Activated T-cell treated with anti-CD3 and anti-CD28 coated beads for 4 hours (primary cell): ENCODE measurements at places on chromosomes 6 and 20.

DNA sequence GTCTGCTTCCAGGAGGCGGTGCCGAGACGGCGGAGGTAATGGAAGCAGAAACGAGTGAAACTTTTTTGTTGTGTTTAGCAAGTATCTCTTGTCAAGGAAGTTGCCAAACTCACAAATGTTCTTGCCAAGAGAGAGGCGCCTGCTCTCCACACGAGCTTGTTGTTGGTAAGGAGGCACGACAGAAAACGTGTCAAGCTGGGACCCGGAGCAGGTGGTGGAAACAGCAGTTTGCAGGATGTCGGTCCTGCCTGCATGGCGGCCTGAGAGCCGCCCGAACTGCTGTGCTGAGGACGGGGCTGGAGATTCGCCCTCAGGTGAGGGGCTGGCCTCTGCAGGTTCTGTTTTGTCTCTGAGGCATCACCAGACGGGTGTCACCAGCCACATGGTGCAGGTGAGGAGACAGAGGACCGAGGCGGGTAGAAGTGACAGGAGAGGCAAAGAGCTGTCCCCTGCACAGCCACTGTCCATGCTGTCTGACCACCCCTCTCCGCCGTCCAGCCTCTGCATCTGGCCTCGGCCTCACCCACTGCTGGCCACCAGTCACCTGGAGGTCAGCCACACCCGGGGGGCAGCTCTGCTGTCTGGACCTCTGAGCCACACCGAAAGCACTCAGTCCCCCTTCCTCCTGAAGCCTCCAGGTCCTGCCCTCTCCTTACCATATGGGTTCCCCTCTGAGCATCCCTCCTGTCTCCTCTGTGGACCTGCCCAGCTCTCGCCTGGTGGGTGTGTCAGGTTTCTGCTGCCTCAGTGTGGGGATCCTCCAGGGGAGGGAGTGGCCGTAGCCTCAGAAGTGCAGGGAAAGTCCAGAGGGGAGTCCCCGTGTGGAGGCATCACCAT lies 261.5 kb downstream of the TAF4 start:
- DNase-seq = no peak

- DNase-seq = no peak
Measured at GRCh38 chr20:44666066-44666465, 14.6 kb upstream of the ADA start.

DNA sequence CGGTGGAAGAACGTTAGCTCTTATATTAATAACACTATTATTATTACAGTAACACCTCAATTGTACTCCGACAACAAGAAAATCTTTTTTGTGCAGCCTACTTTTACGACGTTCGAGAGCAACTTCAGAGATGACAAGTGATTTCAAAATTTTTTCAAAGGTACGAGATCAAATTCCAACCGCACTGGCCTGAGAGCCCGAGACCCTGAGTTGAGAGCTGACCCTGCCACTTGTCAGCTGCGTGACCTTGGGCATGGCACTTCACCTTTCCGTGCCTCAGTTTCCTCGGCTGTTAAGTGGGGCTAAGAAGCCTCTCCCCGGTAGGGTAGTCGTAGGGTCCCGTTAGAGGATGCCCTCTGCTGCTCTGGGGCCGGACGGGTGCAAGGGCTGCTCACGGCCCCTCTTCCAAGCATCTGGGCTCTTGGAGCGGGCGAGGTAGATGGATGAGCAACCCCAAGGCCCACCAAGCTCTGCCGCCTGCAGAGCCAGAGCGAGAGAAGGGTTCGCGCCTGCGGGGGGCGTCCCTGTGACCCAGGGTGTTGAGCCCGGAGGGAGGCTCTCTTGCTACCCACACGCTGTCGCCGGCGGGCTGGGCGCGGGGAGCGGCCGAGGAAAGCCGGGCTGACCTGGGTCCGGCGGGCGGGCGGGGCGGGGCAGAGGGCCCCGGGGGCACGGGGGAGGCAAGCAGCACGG lies 510 bp downstream of the NDRG3 start:
- DNase-seq = no peak

DNA sequence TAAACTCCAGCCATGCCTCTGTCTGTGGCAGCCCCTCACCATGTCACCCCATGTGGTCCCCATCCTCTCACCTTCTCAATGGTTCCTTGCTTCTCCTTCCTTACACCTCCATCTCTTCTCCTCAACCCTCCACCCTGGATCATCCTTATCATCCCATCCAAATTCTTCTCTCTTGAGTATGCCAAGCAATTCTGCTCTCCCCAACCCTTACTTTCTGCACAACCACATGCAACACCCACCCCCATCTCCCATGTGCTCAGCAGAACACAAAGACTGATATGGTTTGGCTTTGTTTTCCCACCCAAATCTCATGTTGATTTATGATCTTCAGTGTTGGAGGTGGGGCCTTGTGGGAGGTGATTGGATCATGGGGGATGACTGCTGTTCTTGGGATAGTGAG lies 42.5 kb upstream of the RALY start:
- DNase-seq = no peak

DNA sequence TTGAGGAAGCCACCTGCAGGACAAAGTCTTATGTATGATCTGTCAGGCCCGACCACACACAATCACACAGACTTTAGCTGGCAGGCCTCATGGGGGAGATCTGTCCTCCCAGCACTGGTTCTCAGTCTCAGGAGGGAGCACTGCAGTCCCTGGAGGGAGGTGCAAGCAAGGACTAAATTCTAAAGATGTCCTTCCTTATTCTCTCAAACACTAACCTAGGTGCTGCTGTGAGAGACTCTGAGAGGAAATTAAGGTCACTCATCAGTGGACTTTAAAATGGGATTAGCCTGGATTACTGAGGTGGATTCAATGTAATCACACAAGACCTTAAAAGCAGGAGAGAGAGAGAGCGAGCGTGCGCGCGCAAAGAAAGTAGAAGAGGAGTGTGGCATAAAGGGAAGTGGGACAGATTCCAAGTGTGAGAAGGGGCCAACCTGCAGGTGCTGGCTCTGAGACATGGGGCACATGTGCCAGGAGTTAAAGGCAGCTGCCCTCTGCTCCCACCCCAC lies 14.3 kb downstream of the GLO1 start:
- DNase-seq = no peak

DNA sequence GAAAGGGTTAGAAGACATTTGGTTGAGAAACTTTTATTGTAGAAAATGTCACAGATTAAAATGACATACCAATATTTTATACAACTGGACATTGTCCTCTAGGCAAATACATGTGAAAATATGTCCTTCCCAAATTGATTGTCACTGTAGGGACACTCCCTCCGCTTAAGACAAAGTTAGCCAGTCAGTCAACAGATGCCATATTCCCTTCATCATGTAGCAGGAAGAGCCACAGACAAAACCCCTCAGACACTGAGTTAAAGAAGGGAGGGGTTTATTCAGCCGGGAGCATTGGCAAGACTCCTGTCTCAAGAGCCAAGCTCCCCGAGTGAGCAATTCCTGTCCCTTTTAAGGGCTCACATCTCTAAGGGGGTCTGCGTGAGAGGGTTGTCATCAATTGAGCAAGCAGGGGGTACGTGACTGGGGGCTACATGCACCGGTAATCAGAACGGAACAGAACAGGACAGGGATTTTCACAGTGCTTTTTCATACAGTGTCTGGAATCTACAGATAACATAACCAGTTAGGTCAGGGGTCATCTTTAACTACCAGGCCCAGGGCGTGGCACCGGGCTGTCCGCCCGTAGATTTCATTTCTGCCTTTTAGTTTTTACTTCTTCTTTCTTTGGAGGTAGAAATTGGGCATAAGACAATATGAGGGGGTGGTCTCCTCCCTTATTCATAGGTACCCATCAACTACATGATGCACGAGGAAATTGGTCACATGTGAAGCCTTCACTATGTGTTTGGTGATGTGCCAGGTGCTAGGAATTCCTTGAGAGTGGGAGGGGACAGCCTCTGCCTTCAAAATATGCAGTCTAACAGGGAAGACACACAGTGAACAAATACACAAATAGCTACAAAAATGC lies 155.7 kb upstream of the CDYL start:
- no peak for DNase-seq

GRCh38 chr20:8168785-8169288 lies 36.8 kb downstream of the PLCB1 start:
- no peak for DNase-seq

GRCh38 chr6:73712535-73713173 lies 16.7 kb downstream of the CD109 start:
- no peak for DNase-seq

DNA sequence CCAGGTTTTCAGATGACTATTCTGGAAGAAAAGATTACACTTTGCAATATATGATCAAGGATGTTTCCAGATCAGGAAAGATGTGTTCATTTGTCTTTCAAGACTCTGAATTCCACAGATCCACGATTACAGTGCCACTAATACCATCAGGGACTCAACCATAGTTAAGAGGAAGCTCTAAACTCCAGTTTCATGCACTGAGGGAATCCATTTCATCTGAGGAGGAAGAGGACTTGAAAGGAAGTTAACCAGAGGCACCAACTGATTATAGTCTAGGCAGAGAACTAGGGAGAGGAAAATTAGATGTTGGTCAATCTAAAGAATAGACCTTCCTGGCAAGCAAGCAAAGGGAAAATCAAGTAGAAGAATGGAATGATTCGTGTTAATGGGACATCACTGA lies 218.3 kb upstream of the PRDM1 start:
- no peak for DNase-seq

GRCh38 chr20:56166781-56167465 lies 81.6 kb upstream of the MC3R start:
- no peak for DNase-seq

DNA sequence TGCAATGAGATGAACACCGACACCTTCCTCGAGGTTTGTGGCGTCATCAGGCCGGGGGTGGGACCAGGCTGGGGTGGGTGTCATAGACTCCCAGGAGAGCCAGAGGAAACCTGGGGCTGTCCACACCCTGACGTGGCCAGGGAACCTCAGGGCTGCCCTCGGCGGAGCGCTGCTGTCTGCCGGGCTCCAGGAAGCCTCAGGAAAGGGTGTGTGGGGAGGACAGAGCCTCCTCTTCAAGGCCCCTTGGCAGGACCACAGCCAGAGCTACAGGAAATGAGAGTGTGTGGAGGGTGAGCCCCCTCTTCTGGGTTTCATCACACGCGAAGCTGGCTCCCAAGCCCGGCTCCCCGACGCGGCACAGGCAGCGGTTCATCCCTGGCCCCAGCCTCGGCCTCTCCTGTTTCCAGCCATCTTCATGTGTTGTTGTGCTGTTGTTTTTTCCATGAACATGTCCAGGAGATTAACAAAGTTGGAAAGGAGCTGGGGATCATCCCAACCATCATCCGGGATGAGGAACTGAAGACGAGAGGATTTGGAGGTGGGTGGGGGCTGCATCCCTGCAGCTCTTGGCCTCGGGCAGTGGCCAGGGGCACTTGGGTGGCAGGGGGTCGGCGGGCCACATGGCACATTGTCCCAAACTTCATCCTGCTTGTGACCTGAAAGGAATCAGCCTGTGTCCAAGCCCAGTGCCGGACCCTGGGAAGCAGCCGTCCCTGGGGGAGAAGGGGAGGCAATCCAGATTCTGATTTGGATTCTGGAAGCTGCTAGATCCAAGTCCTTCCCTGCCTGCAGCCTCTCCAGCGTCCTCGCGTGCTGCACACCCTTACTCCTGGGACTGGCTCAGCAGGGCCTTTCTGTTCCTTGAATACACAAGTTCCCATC lies 6.4 kb downstream of the NPEPL1 start:
- DNase-seq = no peak

DNA sequence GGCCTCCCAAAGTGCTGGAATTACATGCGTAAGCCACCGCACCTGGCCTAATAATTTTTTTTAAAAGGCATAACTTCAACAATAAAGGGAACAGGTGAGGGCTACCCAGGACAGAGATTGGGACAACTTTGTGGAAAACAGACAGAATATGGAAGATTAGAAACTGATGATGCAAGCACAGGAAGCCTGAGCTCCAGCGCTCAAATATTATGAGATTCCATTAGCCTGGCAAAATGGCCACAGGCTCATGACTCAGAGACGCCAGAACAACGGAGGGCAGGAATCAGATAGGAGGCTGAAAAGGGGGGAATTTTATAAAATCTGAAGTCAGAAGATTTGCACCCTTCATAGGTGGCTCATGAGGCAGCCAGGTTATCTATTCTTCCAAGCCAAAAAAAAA lies 103.1 kb upstream of the MRPS10 start:
- no peak for DNase-seq

DNA sequence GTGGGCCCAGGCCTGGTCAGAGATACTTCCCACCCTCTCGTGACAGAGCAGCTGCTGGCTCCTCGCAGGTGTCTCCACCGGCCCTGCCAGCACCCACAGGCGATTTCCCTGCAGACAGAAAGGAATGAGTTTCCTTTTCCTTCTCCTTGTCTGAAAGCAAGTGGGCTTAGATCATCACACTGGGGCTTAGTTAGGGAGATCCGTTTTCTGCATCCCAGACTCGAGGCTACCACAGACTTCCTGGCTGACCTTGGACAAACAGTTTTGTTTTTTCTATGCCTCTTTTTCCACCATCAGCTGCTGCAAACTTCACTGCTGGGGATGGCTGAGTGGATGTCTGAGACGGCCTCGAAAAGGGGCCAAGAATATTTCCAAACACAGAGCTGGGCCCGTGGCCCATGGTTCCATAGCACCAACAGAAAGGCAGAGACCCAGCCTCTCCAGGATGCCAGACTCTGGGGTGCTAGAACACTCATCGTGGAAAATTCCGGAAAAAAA lies 86.5 kb downstream of the BANF2 start:
- no peak for DNase-seq

DNA sequence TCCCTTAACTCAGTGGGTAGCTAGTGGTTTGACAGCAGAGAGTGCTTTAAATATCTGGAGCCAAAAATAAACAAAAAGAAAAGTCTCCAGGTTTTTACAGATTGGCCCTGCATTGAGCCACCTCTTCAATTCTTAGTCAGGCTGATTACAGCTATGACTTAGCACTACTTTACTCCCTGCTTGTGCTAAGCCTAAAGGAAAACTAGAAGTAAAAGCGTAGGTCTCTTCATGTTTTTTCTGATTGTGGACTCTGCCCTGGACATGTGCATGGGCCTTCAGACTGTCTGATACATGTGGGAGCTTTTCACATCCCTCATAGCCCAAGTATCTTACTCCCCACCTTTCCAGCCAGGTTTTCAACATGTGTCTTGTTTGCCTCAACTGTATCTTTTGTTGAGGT lies 33.3 kb downstream of the KPNA5 start:
- DNase-seq = no peak

GRCh38 chr6:75135450-75135849 lies 70.4 kb downstream of the COL12A1 start:
- no peak for DNase-seq

DNA sequence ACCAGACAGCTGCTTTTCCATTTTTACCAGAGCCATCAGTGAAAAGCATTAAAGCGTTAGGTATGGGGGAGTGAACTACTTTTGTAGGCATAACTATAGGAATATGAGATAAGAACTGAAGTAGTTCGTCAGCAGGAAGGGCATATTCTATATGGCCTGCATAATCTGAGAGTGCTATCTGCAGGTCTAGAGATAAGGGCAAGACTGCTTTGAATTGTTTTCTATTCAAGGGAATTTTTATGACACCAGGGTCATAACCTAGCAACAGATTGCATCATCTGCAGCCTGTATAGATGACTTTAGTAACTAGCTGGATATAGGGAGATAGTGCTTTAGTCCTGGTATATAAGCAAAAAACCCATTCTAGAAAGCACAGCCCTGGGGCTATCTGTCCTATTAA lies 437.3 kb upstream of the HTR1E start:
- DNase-seq = no peak
